ENCODE measurements at places on chromosomes 16 and 17.

- DNase-seq, result no peak
Observed at GRCh38 chr17:46201491-46201890, 8.3 kb upstream of the KANSL1 start.

DNA sequence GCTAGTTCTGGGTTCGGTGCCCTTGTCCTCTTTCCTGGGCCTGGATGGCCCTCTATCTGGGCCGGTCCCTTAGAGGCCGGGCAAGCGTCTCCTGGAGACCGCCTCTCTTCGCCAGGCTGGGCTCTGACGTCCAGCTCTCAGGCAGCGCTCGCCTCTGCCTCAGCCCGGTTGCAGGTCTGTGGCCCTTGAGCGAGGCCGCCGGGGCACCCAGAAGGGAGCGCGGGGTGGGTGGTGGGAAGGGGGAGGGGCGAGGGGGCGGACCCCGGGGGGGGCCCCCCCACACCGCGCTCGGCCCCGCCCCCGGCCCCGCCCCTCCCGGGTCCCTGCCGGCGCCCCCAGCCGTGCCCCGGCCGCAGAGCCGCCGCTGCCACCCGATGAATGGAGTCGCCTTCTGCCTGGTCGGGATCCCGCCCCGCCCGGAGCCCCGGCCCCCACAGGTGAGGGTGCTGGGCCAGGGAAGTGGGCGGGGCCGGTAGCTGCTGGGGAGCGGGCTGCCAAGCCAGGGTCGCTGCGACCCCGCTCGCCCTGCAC, at the start of gene ARHGAP23:
ARHGAP23 (plus strand) TSS at position 353 of the 531 bp plus-strand sequence; CDS start at position 375, 22 bp downstream.
- DNase-seq, result peak; percentile 42

DNA sequence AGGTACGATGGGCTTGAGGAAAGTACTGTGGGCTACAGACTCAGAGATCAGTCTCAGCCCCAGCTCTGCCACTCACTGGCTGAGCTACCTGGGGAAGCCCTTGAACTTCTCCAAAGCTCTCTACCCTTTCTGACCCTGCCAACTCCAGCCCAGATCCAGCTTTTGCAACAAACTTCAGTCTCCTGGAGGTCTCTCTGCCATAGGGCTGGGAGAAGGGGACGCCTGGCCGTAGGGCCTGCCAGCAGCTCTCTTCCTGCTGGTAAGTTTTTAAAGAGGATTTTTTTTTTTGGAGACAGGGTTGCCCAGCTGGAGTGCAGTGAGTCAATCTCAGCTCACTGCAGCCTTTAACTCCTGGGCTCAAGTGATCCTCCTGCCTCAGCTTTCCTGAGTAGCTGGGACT, 11.5 kb downstream of the INPP5K start:
- DNase-seq, result no peak

DNA sequence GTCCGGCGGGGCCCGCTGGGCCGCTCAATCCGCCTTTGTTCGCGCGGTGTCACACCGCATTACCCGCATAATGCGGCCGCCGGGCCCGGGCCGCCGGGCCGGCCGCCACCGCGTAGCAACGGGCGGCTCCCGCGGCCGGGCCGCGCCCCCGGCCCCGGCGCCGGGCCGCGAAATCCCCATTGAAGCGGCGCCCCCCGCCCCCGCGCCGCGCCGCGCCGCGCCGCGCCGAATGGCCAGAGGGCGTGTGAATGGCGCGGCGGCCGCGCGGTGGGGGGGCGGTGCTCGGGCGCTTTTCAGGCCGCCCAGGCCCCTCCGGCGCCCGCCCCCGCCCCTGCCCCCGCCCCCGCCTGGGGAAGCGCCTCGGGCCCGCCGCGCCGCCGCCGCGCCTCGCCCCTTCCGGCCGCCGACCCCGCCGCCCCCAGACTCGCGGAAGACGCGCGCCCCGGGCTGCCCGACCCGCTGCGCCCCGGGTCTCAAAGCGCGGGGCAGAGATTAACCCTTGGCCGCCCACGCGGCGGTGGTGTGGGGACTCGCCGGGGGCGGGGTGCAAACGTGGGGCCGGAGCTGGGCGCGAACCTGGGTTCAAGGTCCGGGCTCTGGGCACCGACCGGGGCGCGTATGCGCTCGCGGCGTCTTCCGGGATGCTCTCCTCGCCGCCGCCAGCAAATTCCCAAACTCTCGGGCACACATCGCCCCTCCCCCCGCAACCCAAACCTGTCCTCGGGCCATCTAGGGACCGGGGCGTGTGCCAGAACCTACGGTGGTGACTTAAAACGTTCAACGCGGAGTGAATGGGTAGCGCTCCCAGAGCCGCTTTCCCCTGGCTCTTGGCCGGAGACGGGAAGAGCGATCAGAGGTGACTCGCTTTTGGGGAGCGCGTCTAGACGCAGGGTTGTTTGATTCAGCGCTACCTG, 46.7 kb downstream of the WNT3 start:
- DNase-seq, result no peak

DNA sequence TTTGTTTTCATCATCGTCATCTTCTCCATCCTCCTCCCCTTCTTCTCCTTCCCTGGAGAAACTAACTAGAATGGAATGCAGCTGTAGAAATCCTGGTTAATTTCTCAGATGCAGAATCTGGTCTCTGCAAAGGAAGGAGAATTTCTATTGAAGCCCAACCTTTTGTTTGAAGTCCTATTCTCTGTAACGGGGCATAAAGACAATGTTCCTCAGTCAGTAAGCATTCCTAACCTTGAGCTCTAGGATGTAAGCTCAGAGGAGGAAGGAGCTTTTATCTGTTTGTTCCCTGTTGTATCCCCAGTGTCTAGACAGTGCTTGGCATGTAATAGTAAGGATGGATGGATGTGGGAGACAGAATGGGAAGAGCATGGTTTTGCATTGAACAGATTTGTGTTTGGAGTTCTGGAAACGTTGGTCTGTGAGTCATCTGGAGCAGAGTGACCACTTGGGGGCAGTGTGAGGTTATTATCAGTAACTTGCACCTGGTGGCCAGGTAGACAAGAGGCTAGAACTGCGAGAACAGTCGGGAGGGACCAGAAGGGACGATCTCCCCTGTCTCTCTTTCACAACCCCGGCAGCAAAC, 363.7 kb downstream of the SNX29 start:
- DNase-seq, result no peak

GRCh38 chr16:75138636-75139035, 9.7 kb upstream of the ZFP1 start:
- DNase-seq, result no peak

DNA sequence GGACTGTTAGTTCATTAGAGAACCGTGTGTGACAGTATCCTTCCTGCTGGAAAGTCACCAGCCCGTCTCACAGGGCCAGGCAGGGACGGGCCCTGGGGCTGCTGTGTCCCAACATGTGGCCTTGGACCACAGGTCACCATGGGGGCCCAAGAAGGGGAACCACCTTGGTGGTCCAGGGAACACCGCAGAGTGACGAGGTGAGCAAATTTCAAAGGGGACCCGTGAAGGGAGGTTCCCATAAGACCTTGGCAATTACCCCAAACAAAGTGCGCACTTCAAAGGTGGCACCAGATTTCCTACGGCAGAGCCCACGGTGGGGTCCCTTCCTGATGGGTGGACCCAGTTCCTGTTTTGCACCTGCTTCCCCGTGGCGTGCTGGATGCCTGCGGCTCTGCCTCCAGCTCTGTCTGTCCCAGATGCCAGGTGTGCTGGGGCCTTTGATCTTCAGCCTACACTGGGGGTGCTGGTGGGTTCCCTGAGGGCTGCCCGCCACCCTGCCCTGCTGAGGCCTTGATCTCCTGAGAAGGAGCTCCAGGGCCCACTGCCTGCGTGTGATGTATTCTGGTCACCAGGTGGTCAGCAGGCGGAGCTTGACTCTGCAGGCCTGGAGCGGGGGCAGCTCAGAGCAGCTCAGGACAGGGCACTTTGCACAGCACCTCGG, 27.0 kb downstream of the SLC7A5 start:
- DNase-seq, result no peak

DNA sequence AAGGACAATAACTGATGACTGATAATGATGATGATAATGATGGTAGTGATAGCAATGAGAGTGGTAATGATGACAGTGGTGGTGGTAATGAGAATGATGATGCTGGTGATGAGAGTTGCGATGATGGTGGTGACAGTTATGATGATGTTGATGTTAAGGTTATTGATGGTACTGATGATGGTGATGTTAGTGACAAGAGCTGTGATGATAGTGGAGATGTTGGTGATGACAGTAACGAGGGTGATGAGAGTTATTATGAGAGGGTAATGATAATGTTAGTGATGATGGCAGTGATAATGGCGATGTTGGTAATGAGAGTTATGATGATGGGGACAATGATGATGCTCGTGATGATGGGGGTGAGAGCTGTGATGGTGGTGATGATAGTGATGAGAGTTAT, 13.2 kb upstream of the TMEM132E start:
- no peak for DNase-seq

GRCh38 chr17:9467518-9467917, 108.1 kb downstream of the STX8 start:
- DNase-seq, result no peak

DNA sequence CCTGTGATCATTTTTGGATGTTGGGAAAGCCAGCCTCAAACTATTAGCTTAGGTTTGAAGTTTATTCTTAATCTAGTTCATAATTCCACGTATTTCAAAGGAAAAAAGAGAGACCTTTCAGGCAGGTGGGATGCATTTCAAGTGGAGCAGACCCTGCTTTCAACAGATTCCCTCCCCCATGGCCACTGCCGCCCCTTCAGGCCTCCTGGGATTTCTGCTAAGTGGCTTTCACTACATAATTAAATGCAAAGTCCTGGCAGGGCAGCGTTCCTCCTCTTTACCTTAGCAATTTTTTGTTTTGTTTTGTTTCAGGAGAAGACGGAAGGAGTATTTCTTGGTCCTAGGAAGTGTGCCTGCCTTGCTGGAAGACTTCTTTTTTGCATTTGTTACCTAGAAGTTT, 36.6 kb downstream of the MAF start:
- DNase-seq, result no peak

- no peak for DNase-seq
Observed at GRCh38 chr17:30222721-30223175, 12.7 kb downstream of the SLC6A4 start.

DNA sequence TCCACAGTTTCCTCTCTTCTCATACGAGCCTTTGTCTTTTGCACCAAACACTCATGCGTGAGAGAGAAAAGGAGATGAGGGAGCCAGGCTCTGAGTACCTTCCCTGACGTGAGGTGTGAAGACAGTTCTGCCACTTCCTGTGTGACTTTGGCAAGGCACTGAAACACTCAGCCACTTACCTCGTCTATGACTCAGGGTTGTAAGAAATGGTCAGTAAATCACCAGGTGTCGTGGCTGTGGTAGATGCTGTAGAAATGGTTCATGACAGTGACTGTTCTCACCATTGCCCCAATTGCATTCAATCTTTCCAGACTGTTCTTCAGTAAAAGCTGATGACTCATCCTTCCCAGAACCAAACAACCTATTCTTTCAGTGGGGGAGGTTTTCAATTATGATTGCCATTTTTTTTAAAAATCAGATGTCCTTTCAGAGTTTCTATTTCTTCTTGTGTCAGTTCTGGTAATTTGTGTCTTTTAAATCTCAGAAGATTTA, 49.2 kb upstream of the CBFA2T3 start:
- DNase-seq, result peak; percentile 58

GRCh38 chr16:23521037-23521743, 10.9 kb upstream of the GGA2 start:
- no peak for DNase-seq

- DNase-seq, result no peak
Observed at GRCh38 chr16:85360323-85361277, 248.3 kb upstream of the CIBAR2 start.
